ENCODE measurements at places on chromosomes 6 and 20.
A peak's percentile ranks its signal among the peaks of the same experiment; 100 is the strongest.

- no peak for DNase-seq
Observed at GRCh38 chr6:85498596-85499258, 48.8 kb downstream of the NT5E start.

GRCh38 chr6:63526931-63527330 lies 45.3 kb upstream of the LOC128125822 start:
- no peak for DNase-seq

GRCh38 chr6:66638099-66638498 lies 931.1 kb upstream of the EYS start:
- DNase-seq, result no peak

GRCh38 chr6:157312757-157313156 lies 10.6 kb downstream of the TMEM242 start:
- DNase-seq, result no peak

DNA sequence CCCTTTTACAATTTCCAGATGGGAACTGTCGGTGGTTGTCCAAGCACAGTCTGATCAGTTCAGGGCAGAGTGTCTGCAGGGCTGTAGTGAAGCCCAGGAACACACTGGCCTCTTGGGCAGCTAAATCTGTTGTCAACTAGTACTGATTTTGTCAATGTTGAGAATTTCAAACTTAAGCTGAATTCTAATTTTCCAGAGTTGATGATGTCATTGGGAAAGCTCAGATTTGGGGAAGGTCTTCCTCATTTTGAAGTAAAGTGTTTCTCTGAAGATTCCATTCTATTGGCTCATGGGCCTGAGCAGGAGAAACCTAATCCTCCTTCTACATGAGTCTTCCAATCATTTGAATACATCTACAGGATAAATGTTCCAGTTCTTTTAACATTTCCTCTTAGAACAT lies 72.1 kb downstream of the CCDC170 start:
- DNase-seq, result no peak

DNA sequence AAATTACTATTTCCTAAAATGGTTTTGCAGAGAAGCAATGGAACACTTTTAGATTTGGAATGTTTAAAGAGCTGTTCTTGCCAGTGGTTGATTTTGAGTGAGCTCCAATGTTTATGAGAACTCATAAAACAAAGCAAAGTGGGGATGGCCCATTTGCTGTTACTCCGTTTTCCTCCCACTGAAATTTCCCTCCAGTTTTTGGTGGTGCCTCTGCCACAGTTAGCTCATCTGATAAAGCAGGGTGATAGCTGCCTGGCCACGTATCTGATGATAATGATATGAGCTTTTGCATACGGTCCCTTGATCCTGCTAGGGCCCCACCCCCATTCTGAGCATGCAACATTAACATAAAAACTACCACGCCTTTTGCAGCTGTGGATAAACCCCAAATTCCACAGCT lies 10.4 kb downstream of the CD83 start:
- DNase-seq, result no peak

- no peak for DNase-seq
Observed at GRCh38 chr6:169755162-169755561, 3.7 kb downstream of the ERMARD start.

GRCh38 chr6:83711958-83712357 lies 3.1 kb upstream of the SNAP91 start:
- DNase-seq, result no peak

DNA sequence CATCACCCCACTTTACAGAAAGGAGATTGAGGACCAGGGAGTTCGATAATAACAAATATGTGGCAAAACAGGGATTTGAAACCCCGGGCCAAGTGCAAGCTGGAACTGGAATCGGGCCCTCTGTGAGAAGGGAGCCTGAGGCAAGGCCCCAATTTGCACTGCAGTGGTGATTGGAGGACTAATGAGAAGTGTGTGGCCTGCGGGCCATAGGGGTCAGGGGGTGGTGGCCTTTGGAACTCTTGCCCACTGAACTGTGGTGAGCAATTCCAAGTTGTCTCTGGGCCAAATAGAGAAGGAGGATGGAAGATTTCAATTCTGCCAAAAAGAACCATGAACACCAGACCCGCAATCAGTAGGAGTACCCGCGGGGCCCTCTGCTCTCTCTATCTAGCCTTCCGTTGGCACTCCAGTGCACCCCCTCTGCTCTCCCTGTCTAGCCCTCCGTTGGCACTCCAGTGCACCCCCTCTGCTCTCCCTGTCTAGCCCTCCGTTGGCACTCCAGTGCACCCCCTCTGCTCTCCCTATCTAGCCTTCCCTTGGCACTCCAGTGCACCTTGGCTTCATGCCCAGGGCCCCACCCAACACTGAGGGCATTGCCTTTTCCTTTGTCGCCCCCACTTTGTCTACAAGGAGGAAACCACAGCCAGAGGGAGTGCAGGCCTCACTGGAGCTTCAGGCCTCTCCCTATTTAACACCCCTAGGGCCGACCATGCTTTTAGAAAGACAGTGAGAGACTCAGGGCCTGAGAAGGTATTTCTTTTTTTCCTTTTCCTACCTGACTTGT lies 6.0 kb upstream of the PTPRA start:
- no peak for DNase-seq

DNA sequence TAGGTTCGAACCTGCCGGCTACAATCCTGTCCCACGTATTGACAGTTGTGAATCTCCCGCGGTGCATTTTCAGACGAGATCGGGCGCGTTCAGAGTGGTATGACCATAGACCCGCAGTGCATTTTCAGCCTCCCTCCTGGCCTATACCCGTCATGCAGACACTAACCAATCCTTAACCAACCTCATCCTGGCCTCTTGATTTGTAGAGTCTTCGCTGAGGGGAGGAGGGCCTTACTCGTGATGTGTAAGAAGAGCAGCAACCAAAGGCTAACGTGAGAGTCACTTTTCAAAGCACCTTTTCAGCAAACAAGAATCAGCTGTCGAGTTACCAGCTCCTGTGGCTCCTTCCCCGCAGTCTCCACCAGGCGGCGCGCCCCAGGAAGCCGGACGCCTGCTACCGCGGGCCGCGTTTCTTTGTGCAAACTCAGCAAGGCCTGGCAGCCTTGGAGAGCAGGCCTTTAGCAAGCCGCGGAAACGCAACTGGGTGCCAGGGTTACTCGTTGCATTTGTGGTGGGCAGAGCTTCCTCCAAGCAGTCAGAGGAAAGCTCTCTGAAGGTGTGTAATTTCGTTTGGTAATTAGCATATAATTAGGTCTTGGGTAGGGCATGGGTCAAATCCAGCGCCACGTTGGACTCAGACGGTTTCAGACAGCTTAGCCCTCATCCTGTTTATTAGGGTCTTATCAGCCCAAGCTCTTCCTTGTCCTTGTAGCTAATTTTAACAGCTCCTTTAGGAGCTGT lies 139.8 kb downstream of the OR2B2 start:
- DNase-seq, result peak; percentile 74

DNA sequence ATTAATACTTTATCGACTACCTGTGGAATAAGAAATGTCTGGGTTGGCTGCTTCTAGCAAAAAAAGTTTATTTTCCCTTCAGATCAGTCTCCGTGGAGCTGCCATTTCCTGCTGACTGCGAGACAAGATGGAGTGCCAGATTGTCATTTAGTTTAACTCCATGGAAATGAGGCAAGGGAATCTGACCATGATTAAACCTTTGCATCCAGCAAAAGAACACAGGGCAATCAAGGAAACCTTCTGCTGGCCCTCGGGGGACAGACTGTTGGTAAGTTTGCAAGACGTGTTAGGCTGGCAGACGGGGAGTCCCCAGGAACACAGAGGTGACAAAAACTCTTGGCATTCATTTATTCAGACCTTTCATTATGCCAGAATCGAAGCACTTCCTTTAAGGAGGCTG lies 52.2 kb upstream of the SPACA1 start:
- DNase-seq, result no peak

GRCh38 chr6:81126150-81126549 lies 626.3 kb downstream of the TENT5A start:
- no peak for DNase-seq

- no peak for DNase-seq
Observed at GRCh38 chr6:111687652-111688051, 82.0 kb upstream of the TRAF3IP2 start.

GRCh38 chr6:95325916-95326315 lies 251.4 kb upstream of the MANEA start:
- no peak for DNase-seq

DNA sequence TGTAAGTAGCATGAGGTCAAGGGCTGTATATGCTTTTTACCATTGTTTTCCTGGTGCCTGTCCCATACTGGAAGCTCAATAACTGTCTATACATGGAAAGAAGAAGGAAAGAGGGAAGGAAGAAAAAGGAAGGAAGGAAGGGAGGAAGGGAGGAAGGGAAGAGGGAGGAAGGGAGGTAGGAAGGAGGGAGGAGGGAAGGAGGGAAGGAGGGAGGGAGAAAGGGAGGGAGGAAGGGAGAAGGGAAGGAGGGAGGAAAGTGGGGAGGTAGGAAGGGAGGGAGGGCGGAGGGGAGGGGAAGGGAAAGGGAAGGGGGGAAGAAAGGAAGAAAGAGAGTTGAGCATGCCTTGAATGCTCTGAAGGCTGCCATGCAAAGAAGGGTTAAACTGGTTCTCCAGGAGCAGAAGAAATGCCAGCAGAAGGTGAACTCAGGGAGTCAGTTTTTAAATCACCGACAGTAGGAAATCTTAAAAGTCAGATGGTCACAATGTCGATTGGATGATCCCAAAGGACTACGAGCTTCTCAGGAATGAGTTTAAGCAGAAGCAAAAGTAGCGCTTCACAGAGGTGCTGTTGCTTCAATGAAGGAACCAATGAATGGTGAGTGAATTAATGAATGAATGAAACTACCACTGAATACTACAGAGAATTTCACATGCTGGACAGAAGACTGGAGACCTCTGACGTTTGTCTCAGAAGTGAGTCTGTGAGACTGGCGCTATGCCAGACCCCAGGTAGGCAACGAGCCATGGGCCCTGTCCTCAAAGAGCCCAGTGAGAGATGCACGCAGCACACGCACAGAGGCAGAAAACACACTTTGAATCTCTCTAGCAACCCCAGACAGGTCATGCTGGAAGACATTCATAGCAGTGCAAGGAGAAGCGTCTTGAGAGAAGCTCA lies 117.6 kb downstream of the MRPL14 start:
- DNase-seq, result no peak

DNA sequence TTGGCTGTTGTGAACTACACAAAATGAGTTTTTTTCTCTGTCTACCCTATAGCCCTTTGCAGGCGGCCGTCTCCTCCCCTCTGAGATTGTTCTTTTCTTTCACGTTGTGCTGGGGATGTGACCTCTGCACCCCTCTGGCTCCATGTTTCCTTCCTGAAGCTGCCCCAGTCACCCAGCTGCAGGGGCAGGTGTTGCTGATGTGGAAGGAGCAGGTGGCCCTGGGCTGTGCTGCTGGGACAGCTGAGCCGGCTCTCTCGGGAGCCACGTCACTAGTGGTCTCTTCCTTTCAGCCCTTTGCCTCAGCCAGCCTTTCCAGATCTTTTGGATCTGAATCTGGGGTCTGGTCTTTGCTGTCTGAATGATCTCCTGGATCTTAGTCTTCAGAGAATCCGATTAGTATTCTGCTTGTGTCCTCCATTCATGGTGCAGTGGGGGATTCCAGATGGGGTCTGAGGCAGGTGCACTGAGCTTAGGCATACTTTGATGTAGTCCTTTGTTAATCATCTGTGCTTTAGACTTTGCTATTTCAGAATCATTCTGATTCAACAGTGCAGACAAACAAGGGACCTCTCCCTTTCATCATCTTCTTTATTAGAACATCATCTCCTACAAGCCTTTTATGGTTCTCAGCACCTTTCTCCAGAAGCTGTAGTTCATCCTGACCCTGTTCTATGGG lies 31.4 kb downstream of the TMEM181 start:
- no peak for DNase-seq

- DNase-seq, result no peak
Observed at GRCh38 chr6:167401525-167402194, 76.8 kb downstream of the TTLL2 start.

DNA sequence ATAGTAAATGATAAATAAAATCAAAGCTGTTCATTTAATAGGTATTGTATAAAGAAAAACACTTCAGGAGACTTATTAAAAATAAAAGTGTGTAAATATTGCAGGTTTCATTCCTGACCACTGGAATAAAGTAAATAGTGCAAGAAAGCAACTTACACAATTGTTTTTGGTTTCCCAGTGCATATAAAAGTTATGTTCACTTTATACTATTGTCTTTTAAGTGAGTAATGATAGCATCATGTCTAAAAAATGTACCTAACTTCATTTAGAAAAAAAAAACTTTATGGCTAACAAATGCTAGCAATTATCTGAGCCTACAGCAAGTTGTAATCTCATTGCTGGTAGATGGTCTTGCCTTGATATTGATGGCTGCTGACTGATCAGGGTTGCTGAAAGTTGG lies 726.6 kb upstream of the POU3F2 start:
- DNase-seq, result no peak

GRCh38 chr6:13445744-13446115 lies 41.7 kb downstream of the GFOD1 start:
- DNase-seq, result no peak

DNA sequence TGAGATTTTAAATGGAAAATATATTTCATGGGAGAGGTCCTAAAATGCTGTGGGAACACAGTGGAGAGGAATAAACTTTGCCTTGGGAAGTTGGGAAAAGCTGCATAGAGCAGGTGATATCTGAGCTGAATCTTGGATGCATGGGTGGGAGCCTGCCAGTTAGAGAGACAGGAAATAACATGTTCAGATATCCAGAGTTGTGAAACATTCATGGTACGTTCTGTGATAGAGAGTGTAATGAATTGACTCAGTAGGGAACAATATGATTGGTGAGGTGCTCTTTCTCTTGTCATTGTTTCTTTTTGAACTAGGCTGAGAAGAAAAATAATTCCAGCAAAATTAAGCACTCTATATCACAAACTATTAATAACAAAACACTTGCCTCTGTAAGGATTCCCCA lies 72.8 kb downstream of the RPS12 start:
- no peak for DNase-seq

DNA sequence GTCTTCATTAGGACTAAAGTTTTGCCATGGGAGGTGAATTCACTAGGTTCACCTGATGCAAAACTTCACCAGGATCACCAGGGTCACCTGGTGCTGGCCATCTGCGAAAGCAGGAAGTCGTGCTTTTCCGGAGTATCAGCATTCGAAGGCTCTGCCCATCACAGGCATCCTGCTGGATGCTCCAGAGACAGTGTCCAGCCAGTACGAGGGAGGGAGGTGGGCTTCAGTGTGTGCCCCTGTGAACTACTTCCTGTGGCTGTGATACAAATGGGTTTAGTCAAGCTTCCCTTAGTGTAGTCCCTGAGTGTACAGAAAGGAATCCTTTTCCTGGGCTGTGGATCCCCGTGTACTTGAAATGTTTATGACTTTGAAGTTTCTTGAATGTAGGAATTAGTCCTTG lies 3.4 kb upstream of the RPS6KA2 start:
- DNase-seq, result no peak

GRCh38 chr6:14218519-14218800 lies 100.9 kb downstream of the CD83 start:
- no peak for DNase-seq

DNA sequence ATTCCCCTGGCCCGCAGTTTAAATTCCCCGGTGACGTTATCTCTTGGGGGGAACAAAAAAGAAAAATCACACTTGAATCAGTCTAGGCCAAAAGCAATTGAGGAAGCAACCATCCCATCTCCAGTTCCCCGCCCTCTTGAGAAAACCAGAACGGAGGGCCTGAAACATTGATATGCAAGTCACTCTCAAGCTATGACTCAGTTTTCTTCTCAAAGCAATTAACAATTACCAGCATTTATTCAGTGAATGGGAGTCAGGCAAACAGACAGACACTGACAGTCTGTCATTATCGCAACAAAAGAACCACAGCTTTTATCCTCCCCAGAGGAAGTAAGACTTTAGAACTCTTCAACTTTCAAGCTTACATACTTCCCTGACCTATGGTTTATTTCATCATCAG lies 100.9 kb downstream of the OPRM1 start:
- no peak for DNase-seq

GRCh38 chr20:53148771-53149147 lies 176.6 kb downstream of the TSHZ2 start:
- DNase-seq, result no peak

- no peak for DNase-seq
Observed at GRCh38 chr20:7248281-7249201, 481.1 kb downstream of the BMP2 start.

Data from head of caudate nucleus (tissue), 42 donors.